ENCODE measurements at places on chromosomes 11 and 22.

DNA sequence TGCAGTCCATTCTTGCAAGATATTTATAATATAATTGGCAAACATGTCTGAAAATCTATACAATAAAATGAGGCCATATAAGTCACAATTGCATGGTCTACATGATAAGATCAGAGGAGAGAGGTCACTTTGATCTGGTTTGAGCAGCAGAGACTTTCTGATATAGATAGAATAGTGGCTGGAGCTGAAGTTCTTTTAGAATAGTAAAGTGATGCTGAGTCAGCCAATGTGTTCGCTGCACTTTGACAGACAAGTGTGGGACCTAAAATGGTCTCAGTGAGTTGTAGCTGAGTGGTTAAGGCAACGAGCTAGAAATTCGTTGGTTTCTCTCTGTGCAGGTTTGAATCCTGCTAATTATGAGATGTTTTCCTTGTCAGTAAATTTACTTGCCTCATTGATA is 257.0 kb upstream of the C11orf87 start:
- DNase-seq: no peak

- no peak for DNase-seq
These were observed 20.5 kb upstream of the GSTP1 start for GRCh38 chr11:67562963-67563704.

GRCh38 chr11:77193911-77194830 is 66.1 kb downstream of the MYO7A start:
- DNase-seq: no peak

DNA sequence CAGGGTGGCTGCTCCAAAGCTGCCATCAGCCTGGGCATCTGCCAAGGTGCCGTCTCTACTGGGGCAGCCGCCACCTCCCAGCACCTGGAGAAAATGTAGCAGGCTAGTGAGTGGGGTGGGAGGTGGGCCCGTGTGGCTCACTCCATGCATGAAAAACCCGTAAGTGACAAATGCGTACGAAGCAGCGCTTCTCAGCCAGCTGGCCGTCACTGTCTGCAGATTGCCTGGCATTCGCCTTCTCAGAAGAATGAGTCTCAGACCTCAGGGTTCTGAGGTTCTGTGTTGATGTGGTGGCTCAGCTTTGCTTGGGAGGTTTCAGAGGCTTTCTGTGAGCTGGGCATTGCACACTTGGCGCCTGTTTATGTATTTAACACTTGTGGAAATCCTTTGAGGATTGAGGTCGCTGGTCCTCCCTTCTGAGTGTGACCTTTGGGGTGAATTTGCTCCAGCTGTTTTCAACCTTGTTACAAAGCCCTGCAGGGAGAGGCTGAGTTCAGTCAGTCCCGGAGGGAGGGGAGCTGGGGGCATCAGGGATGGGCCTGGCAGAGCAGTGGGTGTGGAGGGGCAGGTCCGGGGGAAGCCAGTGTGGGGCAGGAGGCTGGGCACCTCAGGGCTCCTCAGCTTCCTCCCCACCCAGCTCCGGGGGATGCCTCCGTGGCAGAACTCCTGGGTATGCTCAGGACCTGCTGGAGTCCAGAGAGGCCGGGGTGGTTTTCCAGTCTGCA is 977.0 kb downstream of the TBC1D22A start:
- DNase-seq: no peak

- no peak for DNase-seq
These were observed 461.7 kb upstream of the TENM4 start for GRCh38 chr11:79902493-79902892.

DNA sequence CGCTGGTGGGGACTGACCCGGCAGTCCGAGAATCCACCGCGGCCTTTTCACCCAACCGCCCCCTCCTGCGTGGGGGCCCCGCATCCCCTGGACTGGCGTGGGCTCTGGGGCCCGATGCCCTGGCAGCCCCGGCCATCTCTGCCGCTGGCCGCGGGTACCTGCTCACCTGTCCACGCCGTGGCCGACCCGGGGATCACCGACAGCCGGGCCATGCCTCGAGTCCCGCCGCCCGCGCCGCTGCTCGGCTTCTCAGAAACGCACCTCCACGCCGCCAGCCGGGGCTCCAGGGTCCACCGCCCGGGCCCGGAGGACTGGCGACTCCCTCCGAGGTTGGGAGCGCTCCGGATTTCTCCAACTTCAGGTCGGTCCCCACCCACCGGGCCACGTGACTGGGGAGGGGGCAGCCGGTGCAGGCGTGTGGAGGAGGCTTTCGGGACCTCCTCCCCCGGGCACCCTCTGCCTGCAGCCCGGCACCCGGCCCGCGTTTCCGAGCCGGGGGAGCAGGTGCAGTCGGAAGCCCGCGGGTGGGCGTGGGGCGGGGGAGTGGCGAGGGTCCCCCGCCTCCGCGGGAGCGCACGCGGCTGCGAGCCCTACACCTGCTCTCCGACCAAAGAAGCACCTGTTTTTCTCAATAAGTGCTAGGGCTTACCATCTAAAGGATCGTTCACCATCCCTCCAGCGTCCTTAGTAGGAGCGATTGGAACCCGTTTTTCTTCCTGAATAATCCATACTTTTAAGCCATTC is 554 bp upstream of the NRIP3 start:
- no peak for DNase-seq

DNA sequence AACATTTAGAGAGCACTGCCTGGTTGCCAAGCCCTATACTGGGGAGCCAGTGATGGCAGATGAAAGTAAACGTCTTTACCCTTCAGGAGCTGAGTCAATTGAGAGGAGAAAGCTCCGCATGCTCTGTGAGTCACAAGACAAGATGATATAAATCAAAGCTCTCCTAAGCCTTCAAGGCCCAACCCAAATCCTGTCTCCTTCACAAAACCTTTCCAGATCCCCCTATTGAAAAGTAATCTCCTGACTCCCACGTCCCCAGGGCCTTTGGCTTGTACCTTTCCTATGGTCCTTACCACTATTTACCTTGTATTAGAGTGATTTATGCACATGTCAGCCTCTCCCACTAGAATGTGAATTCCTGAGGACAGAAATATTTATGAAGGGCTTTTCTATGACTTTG is 230.1 kb upstream of the TENM4 start:
- no peak for DNase-seq
